ENCODE measurements at places on chromosomes 16 and 17.

GRCh38 chr16:77014441-77014840, 176.5 kb upstream of the MON1B start:
- DNase-seq, result no peak

DNA sequence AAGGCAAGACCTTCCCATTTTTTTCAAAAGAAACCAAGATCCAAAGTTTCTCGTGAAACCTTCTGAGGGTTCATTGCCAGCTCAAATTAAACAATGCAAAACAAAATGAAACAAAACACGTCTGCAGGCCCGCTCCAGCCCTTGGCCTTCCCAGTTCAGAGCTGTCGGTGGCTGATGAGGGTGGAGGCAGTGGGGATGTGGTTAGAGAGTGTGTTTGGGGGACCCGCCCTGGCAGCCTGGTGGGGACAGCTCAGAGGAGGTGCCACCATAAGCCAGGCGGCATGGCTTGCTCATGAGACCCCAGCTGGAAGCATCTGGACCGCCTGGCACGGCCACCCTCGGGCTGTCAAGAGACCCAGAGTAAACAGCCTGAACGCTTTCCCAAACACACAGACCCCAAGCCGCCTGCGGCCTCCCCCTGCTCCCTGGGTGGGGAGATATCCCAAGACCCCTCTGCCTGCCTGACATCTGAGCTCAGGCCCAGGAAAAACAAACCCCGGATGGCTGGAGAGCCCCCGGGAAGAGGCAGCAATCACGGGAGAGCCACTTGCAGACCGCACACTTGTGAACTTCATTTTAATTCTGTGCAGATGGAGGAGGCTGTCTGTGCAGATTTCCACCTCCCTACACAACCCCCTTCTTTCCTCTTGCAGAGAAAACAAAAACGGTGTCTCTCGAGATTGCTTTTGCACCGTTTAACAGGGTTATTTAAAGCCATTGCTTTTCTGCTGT, 35.4 kb upstream of the LITAF start:
- DNase-seq, result peak; percentile 50

DNA sequence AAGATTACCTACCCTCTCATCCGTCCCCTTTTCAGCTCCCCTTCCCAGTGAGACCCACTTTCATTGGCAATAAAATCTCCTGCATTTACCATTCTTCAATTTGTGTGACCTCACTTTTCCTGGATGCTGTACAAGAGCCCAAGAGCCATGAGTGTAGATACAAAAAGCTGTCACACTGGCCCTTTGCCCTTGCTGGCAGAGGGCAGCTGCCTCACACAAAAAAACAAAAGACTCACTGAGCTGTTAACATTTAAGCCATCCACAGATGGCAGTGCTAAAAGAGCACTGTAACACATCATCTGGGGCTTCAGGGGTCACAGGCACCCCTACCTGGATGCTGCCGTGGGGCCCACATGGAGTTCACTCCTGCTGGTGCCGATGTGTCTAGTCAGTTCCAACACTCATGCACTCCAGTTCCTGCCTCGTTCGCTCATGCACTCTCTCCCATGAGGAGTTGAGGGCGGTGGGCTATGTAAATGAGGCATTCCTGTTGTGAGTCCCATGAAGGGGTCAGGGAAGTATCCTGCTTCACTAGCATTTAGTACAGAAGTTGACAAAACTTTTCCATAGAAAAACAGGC, 123.1 kb downstream of the CA10 start:
- DNase-seq, result no peak

DNA sequence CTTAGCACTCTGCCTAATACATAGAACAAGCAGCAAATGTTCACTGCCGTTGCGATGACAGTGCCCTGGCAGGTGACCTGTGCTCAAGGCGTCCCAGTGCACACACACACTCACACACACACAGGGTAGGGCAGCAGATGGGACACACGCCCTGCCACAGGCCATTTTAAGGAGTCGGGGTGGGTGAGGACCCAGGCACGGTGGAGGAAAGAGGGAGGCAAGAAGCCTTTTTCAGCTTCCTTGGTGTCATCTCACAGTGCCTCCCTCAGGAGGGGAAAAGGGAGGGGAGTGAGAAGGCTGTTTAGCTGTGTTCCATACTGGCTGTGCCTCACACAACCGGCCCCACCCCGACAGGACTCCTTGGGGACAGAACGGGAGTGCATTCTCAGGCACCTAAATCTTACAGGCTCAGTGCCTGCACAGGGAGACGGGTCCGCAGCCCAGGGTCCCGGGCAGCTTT, 1.5 kb downstream of the PITPNM3 start:
- no peak for DNase-seq

DNA sequence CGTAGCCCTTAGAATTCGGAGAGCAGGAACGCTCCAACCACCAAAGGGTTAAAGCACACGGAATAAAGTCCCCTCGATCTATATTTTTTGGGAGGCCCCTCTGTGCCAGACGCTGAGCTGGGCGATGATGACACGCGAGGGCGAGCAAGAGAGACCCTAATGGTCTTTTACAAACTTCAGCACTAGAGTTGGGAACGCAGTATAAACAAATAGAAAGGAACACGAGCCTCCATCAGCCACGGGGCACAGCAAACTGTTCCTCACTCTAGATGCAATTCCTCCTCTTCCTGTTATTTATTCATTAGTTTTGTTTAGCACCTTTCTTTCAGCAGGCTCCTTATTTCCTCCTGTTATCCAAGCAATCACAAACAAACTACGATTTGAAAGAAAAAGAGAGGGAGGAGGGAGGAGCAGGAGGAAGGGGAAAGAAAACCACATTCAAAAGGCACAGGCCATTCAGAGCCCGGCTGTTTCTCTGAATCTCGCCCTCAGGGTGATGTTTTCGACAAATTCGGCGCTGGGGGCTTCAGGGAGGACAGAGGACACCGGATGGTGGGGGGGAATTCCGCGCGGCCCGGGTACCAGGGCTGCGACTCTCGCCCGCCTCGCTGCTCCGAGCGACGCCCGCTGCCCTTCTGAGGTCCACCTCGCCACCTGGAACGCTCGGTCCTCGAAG, 1.6 kb downstream of the TOX3 start:
- DNase-seq, result no peak

DNA sequence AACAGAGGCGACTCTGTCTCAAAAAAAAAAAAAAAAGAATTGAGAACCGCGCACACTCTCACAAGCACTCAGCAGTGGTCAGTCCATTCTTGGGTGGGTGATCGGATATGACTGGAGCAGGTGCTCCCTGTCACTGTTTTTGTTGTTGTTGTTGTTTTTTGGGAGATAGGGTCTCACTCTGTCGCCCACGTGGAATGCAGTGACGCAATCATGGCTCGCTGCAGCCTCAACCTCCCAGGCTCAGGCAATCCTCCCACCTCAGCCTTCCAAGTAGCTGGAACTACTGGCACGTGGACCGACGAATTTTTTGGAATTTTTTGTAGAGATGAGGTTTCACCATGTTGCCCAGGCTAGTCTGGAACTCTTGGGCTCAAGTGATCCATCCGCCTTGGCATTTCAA, 30.0 kb downstream of the RAB11FIP3 start:
- no peak for DNase-seq

GRCh38 chr17:70172923-70173322, 3.6 kb downstream of the KCNJ2 start:
- no peak for DNase-seq

DNA sequence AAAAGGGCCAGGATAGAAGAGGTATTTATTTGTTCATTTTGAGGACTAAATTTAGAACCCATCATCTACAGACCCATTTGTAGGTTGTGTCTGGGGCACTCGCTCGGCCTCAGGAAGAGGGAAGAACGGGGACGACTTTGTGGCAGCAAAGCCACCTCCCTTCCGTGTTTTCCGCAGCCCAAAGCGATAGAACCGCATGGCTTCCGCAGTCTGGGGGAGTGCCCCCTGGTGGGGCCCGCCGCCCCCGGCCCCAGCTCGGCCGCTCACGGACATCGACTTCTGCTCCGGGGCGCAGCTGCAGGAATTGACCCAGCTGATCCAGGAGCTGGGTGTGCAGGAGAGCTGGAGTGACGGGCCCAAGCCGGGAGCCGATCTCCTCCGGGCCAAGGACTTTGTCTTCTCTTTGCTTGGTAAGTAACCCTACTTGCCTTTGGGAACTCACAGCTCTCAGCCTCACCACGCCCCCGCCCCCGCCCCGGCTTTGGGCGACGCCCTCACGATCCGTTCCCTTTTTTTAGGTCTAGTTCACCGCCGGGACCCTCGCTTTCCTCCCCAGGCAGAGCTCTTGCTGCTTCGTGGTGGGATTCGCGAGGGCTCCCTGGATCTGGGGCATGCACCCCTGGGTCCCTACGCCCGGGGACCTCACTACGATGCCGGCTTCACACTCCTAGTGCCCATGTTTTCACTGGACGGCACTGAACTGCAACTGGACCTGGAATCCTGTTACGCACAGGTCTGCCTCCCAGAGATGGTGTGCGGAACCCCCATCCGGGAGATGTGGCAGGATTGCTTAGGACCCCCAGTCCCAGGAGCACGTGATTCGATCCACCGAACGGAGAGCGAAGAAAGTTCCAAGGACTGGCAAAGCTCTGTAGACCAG, 681 bp downstream of the TMEM102 start:
- no peak for DNase-seq

GRCh38 chr17:63753215-63753614, 11.6 kb upstream of the STRADA start:
- DNase-seq, result no peak

GRCh38 chr16:50302472-50303005, 36.2 kb downstream of the ADCY7 start:
- DNase-seq, result no peak

GRCh38 chr16:85137323-85138072, 25.2 kb upstream of the CIBAR2 start:
- no peak for DNase-seq

DNA sequence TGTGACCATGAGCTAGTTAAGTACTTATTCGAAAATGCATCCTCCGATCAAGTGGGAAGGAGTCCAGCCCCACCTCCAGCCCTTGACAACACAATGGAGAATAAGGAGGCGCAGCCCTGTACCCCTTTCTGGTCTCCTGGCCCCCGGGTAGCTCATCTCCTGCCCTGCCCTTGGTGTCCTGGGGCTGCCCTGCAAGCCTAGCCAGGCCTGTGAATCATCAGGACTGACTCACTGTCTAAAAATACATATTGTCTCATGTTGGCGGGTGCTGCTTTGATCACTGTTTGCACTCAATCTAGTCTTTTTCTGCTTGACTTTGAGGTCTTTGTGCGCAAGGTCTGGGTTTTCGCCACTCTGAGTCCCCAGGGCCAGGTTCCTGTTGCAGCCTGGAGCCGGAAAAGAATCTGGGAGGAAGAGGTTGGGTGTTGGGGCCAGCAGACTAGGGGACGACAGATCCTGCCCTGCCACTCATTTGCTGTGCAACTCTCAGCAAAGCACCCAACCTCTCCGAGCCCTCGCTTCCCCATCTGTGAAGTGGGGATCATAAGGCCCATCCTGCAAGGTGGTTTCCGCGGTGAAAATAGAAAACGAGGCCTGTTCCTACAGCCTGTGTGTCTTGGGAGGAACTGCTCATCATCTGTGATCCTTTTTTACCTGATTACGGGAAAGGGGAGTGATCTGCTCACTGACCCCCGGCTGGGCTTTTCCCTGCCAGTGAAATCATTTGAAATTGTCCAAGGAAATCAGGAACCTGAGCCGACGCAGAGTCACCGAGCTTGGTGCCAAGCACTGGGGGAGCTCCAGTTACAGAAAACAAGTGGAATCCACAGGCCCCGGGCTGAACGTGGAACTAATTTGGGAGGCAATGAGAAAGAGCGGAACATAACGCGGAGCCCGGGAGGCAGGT, 230.4 kb downstream of the PARN start:
- no peak for DNase-seq
